ENCODE measurements at places on chromosomes 2 and 18.
A peak's percentile ranks its signal among the peaks of the same experiment; 100 is the strongest.

GRCh38 chr18:48500517-48500916, 38.3 kb upstream of the CTIF start:
- DNase-seq = no peak

DNA sequence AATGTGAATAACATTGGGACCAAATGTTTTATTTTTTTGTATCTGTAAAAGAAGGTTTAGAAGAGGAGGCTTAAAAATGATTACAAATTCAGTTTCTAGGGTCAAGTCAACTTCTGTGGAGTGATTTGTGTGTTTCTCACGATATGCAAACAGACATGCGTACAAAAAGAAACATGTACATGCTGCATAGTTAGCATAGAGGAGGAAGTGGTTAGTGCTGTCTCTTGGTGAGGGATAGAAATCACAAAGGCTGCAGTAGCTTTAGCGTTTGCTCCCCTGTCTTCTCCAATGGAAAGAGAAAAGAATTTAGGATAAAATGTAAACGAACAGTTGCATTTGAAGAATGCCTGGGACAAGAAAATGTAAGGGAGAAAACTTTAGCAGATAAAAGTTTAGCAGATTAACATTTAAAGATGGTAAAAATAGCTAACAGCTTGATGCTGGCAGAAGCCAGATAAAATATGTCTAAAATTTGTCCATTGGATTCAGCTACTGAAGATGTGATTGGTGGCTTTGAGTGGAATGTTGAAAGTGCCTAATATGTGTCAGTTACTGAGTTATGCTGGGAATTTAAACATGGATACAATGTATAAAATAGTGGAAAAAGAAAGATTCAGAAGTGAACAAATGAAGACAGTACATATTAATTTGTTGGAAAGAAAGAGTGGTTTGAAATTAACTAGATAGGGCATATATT, 44.9 kb downstream of the MALT1 start:
- no peak for DNase-seq

- no peak for DNase-seq
Observed at GRCh38 chr2:157431176-157431575, 12.7 kb downstream of the CYTIP start.

- DNase-seq = no peak
Observed at GRCh38 chr18:26403491-26403890, 144.9 kb downstream of the KCTD1 start.

DNA sequence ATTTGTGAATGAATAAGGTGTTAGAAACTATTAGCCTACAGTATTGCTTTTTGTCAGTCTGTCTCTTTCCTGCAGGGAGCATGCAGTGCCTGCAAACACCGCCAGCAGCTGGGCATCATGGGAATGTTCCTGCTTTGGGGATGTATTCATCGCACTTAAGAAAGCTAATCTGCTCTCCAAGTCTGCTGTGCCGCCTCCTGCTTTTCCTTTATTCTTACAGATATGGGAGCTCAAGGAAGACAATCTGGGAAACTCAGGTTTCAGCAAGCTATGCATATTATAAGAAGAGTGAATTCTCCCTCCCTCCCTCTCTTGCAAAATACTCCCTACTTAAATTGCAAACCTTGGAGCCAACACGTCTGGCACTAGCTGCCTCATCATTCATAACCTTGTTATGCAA, 479.2 kb upstream of the ACVR2A start:
- DNase-seq = no peak

DNA sequence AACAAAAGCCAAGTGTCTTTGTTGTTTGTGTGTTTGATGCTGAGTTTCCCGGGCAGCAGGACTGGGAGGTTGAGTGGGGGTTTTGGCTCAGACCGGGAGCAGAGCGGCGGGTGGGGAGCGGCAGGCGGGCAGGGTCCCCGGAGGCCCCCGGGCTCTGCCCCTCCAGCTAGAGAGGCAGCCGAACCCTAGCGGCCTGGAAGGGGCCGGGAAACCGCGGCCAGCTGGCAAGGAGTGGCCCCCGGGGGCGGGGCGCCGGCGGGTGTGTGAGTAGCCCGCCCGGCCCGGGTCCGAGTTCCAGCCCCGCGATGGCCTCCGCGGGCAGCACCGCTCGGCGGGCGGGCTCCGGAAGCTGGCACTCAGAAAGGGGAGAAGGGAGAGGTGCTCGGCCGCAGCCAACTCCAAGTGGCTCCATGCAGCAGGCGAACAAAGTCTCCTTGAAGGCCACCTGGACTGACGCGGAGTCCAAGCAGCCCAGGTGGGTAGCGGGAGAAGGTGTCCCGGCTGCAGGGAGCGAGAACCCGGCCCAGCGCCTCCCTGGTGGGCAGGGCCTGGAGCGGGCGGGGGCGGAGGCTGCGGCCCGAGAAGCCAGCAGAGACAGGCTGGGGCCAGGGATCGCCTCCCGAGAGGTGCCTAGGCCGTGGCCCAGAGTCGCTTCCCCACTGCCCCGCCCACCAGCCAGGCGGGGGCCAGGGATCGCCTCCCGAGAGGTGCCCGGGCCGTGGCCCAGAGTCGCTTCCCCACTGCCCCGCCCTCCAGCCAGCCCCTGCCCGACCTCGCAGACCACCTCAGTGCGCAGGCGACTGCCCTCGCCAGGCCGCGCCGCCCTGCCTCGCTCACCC, at the start of gene ANKRD53:
Gene ANKRD53, plus strand, starts transcription at position 290 of the 839 bp plus-strand sequence. Its CDS starts 16 bp downstream, at position 306.
- DNase-seq = peak; percentile 74

DNA sequence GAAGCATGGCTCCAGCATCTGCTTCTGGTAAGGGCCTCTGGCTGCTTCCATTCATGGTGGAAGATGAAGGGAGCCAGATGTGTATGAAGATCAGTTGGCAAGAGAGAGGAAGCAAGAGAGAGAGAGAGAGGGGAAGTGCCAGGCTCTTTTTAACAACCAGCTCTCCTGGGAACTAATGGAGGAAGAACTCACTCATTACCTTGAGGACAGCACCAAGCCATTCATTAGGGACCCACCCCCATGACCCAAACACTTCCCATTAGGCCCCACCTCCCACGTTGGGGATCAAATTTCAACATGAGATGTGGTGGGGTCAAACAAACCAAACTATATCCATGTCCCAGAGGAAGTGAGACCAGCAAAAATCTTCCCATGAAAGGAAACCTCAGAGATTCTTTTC, 124.8 kb upstream of the SIX2 start:
- DNase-seq = no peak

DNA sequence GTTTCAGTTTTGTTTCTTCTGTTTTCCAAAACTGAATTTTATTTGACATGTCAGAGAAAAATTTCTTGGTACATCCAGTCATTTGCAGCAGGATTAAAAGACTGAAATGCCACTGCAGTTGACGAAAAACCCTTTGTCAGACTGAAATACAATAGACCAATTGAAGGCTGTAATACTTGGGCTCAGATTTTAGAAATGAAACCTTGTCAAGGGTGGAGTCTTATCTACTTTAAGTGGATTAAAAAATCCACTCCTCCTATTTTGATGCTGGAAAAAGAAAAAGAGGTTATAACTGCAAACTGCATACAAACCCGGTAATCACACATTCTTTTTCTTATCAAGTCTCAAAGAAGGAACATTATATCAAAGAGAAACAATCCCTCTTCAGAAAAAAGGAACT, 80.2 kb upstream of the NEUROD1 start:
- no peak for DNase-seq

DNA sequence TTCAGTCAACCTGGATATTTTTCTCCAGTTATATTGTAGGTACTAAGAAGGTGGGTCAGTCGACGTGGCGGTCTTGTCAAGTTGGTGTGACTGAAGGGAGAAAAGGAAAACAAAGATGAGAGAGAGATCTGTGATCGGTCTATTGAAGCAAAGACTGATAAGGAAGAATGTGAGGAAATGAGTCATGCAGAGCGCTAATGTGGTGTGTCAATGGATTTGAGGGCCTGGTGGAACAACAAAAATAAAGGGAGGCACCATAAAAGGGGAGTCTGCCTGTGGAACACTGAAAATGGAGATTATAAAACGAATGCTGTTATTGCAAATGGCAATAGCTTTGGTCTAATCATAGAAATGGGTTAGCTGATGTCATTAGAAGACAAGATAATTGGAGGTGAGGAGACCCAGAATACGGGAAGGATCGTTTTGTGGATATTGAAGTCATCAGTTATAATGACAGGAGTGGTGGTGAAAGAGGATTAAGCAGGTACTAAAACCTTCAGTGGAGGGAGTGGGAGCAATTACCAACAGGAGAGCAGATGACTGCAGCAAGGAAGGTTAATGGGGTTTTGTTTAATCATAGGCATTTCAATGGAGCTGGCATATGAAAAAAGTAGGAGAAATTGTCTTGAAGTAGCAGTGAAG, 599.1 kb upstream of the FSHR start:
- no peak for DNase-seq

GRCh38 chr2:216643986-216644659, 10.9 kb downstream of the IGFBP2 start:
- no peak for DNase-seq

- DNase-seq = no peak
Observed at GRCh38 chr2:236908439-236909192, 177.1 kb upstream of the COPS8 start.

DNA sequence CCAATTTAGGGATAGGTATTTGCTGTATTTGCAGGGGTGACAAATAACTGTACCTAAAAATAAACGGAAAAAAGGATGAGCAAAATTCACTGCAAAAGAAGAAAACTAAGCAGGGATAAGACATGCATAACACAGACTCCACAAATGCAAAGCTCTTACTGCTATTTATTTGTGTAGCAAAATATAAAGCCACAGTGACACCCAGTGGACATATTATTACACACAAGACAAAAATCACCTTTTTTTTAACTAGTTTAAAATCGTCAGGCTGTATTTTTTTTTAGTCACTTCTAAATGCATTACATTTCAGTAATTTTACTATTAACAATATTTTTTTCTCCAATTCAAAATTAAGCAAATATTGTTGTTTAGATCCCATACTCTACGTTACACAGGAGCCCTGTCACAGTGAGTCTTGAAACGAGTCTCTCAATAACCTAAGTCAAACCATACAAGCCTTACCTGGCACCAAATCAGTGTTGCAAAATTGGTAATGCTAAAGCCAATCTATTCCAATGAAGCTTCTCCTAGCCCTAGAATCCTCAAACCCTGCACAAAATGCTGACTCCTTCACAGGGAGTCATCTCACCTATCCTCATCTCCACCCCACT, 23.7 kb downstream of the METTL4 start:
- peak; percentile 46 for DNase-seq

- no peak for DNase-seq
Observed at GRCh38 chr2:54613794-54614257, 109.6 kb upstream of the EML6 start.

- peak; percentile 97 for DNase-seq
Observed at GRCh38 chr2:217610401-217610814, 392.4 kb downstream of the TNS1 start.

DNA sequence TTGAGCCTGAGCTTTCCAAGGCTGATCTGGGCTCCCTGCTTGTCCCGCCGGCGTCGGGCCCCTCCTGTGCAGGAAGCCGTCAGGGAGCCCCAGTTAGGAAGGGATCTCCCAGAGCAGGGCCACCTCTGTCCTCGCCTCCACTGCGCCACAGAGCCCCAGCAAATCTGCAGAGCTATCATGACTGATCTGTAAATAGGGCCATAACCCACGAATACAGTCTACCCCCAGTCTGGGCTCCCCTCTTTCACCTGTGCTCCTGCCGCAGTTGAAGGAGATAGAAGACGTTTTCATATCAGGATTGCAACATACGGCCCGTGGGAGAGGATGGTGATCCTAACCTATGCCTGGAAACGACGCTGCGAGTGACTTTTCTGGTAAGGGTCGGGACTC, 138.7 kb downstream of the PTGR3 start:
- no peak for DNase-seq

- DNase-seq = no peak
Observed at GRCh38 chr2:152098496-152099366, at the start of gene CACNB4. CACNB4 (minus strand) TSS chr2:152099044.

GRCh38 chr2:40513201-40513600, 61.3 kb upstream of the SLC8A1 start:
- no peak for DNase-seq

GRCh38 chr2:142426064-142426463, 295.2 kb upstream of the LRP1B start:
- no peak for DNase-seq

DNA sequence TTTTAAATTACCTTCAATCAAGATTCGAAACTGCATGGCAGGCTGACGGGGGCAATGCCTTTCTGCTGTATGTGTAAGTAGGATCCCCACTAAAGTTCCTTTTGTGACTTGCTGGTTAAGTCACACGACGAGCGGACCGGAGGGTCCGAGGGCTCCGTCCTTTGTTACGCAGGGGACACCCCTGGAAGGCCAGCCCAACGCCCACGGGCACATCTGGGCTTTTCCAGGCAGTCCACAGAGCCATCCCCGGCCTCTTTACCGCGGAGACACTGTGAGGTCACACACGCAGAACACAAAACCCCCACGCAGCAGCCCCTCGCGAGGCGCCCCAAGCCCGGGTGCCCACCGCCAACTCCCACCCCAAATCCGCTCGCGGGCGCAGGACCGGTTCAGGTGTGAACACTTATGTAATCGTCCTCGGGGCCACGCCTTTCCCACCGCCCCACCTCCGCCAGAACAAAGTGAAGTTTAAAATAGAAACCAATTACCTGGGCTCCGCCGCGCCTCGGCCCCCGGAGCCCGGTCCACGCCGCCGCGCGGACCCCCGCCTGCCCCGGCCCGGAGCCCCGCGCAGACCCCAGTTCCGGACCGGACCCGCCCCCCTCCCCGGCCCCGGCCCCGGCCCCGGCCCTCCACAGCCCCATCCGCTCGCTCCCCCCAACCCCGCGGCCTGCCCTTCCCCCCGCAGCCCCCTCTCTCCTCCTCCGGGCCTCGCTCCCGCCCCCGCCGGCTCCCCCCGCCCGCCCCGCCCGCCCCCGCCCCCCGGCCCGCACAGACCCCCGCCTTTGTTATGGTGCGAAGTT, 4.2 kb downstream of the ZNF516 start:
- DNase-seq = peak; percentile 69

- no peak for DNase-seq
Observed at GRCh38 chr2:238063414-238064189, 2.8 kb downstream of the SCLY start.

DNA sequence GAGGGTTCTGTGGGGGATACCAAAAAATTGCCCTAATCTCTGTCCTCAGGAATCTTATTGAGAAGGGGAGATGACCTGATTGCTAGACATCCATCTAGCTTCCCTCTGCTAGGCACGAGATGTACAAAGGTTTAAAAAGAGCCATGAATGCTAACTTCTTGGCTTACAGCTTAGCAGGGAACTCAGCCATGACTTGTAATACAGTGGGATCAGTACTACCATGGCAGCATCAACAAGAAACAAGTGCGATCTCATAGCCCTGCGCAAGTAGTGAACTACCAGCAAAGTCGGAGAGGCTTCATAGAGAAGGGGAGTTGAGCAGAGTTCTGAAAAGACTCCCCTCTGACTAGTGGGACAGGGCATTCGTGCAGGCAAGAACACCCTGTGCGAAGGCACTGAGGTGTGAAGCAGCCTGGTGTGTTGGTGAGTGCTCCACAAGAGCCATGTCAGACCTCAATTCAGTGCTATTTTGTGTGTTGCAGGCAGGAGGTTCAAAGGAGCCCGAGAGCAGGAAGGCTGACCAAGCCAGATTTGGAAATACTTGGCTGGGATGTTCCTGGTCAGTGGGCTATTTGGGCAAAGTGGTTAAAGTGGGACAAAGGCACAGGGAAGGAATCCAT, 130.0 kb downstream of the FMNL2 start:
- no peak for DNase-seq

DNA sequence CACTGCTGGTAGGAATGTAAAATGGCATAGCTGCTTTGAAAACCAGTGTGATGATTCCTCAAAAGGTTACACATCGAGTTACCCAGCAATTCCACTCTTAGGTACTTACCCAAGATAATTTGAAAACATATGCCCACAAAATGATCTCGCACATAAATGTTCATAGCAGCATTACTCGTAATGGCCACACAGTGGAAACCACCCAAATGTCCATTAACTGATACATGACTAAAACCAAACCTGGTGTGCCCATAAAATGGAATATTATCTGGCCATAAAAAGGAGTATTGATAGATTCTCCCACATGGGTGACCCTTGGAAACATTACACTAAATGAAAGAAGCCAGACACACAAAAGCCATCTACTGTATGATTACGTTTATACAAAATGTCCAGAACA, 70.4 kb downstream of the ALPK2 start:
- DNase-seq = no peak
